ENCODE measurements at places on chromosomes 1 and 21.

GRCh38 chr1:153592748-153593147, 20.2 kb downstream of the S100A16 start:
- no peak for DNase-seq

DNA sequence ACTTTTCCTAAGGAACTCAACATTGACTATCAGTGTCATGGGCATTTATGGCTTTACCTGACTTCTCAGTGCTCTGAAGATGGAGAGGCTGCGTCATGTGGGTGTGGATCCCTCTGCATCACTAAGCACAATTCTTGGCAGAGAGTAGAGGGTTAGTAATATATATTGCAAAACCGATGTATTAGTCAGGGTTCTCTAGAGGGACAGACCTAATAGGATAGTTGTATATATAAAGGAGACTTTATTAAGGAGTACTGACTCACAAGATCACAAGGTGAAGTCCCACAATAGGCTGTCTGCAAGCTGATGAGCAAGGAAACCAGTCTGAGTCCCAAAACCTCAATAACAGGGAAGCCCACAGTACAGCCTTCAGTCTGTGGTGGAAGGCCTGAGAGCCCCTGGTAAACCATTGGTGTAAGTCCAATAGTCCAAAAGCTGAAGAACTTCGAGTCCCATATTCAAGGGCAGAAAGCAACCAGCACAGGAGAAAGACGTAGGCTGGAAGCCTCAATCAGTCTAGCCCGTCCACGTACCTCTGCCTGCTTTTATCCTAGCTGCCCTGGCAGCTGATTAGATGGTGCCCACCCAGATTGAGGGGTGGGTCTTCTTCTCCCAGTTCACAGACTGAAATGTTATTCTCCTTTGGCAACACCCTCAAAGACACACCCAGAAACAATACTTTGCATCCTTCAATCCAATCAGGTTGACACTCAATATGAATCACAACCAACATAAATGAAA, 159.7 kb upstream of the NRIP1 start:
- DNase-seq, result peak; percentile 95

- peak; percentile 47 for DNase-seq
These were observed 34.4 kb downstream of the PALMD start for GRCh38 chr1:99680270-99680669.

DNA sequence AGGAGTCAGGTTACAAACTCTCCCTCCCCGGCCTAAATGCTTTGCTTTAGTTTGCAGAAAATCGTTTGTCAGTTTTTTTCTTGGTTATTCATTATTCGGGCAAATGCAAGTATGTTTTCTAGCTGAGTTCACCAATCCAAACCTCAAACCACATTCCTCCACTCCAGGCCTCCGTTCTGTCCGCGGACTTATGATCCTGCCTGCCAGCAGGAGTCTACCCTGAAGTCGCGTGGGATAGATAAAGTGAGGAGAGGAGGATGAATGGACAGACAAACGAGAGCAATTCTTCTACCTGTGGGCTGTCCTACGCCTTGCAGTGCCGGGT, 1.3 kb downstream of the ADAMTS1 start:
- peak; percentile 49 for DNase-seq

- DNase-seq, result no peak
These were observed 21.8 kb downstream of the CAPN2 start for GRCh38 chr1:223733898-223734852.

GRCh38 chr1:111516005-111516535, 12.6 kb upstream of the ADORA3 start:
- DNase-seq, result no peak

DNA sequence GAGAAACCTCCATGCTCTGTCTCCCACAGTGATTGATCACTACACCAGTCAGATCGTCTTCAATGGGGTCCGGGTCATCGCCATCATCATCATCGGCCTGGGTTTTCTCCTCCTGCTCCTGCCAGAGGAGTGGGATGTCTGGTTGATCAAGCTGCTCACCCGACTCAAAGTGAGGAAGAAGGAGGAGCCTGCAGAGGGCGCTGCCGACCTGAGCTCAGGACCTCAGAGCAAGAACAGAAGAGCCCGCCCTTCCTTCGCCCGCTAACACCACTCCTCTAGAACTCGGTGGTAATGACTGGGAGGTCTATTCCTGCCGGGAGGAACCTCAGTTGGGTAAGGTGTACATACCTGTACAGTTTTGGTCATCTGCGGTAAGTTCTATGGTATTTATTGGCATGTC, 50.3 kb upstream of the COA6 start:
- DNase-seq, result peak; percentile 72

DNA sequence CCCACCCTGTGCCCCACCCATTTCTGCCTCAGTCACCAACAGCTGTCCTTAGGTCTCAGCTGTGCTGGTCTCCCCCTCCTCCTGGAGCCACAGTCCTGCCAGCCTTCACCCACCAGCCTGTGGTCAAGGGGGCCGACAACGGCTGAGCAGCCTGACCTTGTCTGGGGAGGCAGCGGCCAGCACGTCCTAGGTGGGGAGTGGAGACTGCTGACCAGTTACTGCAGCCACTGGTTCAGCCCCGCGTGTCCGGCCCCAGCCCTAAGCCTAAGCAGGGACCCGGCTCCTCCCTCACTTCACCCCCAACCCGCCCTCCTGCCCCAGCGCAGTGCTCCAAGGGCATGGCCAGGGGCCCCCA, 79.2 kb downstream of the MORN1 start:
- no peak for DNase-seq

- DNase-seq, result peak; percentile 77
These were observed 3.2 kb downstream of the GPR3 start for GRCh38 chr1:27395441-27396195.

DNA sequence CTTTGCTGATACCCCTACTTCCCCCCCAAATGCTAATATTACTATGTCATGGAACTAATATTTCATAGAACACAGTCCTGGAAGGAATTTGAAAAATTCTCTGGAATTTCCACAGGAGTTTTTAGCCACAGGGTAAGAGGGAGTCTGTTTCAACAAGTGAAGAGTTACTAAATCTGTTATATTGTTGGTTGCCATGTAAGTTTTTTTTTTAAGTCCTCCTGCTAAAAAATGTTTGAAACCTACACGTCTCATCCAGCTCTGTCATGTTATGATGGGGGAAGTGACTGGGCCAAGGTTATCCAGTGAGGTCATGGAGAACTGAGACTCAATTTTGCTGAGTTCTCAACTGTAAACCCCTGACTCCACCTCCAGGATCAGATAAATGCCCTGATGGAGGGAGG, 60.8 kb upstream of the USP24 start:
- no peak for DNase-seq

- DNase-seq, result no peak
These were observed 4.2 kb upstream of the SHISAL2A start for GRCh38 chr1:52628614-52629324.

DNA sequence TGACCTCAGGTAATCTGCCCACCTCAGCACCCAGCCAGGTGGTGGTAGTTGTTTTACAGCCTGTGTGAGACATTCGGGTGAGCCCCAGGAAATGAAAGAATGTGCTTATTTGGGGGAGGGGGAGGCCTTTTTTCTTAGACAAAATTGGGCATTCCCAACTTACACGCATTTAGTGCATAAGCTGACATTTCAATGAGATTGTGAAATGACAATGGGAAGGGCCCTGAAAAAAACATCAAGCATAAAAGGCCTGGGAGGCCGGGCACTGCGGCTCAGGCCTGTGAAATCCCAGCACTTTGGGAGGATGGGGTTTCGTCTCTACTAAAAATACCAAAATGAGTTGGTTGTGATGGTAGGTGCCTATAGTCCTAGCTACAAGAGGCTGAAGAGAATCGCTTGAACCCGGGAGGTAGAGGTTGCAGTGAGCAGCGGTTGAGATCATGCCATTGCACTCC, 5.0 kb downstream of the GAS5 start:
- DNase-seq, result peak; percentile 49

- DNase-seq, result peak; percentile 92
These were observed 23.7 kb downstream of the CAMK1G start for GRCh38 chr1:209607102-209607794.

- no peak for DNase-seq
These were observed 18.4 kb upstream of the CLSTN1 start for GRCh38 chr1:9842073-9842711.

DNA sequence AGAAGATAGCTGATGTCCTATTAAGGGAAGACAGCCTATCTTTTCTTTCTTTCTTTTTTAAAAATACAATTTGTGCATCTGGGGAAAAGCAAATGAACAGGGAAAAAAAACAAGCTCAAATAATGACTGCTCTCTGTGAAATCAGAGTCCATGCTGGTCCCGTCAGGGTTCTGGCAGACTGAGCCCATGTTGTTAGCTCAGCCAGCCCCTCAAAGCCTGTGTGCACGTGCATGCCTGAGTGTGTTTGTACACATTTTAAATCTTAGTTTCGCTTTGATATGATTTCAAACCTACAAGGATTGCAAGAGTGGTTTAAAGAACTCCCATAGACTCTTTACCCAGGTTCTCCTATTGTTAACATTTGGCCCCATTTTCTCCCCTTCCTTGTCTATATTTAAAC, 231.8 kb upstream of the GREM2 start:
- no peak for DNase-seq

DNA sequence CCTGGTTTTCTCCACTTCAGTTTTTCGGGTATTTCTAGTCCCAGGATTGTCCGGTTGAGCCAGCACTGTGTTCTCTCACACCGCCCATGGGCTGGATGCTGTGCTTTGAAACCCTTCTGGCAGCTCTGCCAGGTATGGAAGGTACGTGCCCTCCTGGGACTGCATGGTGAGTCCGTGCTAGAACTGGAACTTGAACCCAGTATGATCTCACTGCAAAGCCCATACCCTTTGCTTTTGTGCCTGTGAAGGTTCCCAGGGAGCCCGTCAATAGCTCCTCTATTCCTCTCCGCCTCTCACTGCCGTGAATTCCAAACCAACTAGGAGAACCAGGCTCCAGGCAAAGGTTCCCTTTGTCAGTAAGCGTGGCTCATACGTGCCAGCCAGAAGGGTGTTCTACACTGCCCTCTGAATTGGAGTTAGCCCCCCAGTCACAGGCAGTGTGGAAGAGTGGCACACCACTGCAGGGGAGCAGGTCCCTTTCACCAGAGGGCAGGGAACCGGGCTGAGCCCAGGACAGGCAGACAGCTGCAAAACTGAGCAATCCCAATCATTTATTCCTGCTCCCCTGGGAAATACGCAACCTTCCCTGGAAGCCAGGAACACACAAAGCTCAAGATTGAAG, 310.2 kb downstream of the CAMTA1 start:
- no peak for DNase-seq

GRCh38 chr1:246815693-246816270, 91.6 kb downstream of the SCCPDH start:
- no peak for DNase-seq

DNA sequence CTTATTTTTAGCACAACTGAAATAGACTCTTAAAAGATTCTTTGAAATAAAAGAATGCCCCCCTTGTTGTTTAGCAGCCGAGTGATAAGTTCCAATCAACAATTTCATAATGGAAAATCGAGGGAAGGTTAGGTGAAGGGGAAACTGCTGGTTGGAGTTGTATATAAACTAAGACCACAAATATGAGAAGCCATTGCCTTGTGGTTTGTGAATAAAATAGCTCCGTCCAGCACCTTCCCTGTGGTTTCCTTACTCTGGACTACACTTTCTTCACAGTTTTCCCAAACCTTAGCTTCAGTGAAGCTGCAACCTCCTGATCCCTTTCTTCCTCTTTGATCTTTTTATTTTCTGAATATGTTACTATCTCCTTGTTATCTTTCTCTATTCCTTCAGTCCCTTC, 6.7 kb upstream of the RAB3GAP2 start:
- no peak for DNase-seq

GRCh38 chr1:171251042-171251951, 3.0 kb downstream of the FMO1 start:
- DNase-seq, result peak; percentile 68

- DNase-seq, result peak; percentile 75
These were observed 2.2 kb downstream of the FBXO28 start for GRCh38 chr1:224116131-224116530.

DNA sequence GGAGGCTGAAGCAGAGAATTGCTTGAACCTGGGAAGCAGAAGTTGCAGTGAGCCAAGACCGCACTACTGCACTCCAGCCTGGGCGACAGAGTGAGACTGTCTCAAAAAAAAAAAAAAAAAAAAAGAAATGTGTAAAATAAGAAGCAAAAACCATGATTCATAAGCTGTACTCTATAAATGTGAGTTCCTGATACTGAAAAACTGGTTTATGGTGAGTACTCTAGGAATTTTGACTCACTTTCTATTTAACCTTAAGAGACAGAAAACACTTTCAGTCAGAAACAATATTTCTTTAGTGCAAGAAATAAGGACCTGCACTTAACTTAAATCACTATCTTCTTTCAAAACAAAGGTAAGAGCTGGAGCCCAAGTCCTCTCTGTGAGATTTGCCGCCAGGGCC, 19.9 kb upstream of the POU2F1 start:
- DNase-seq, result no peak

DNA sequence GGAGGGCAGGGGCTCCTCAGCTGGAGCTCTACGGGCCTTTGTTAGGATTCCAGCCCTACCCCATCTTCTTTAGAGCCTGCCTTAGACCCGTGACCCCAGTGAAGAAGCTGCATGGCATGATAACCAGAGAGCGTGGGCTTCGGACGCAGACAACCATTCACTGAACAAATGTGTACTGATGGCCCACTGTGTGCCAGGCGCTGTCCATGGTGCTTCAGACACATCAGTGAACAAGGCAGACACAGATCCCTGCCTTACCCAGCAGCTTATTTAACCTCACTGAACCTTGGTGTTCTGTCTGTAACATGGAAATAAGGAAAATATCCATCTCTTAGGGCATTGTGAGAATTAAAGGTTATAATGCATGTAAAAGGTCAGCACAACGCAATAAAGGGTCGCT, 9.5 kb downstream of the CHIT1 start:
- no peak for DNase-seq

- DNase-seq, result peak; percentile 89
These were observed 35.2 kb downstream of the URB2 start for GRCh38 chr1:229661022-229661877.

DNA sequence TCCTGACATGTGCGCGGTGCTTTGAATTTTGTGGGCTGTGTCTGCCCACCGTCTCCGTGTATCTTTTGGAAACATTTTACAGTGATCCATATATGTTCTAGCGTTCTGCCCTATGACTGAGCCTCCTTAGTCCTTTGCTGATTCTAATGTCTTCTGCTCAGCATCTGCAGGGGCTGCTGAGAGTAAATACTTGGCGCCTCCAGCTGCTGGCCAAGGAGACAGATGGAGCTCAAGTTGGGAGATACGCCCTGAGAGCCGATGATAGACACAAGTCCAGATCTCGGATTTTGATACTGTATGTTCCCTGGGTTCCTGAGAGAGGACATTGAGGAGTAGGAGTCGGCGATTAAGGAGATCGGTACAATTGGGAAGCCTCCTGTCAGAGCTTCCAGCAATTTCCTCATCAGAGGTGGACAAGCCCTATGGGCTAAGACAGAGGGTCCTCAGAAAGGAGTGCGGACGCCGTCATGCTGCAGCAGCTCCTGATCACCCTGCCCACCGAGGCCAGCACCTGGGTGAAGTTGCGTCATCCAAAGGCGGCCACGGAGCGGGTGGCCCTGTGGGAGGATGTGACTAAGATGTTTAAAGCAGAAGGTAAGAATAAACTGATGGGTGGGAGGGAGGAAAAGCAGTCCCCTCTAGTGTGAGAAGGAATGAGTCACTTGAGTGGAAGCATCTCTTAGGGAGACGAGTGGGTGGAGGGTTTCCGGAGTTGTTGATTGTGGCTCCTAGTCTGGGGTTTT, 390 bp downstream of the ZFP69B start:
- DNase-seq, result peak; percentile 52

- no peak for DNase-seq
These were observed 464.3 kb upstream of the DEPDC1 start for GRCh38 chr1:68961143-68961542.
